ENCODE measurements at places on chromosomes 3 and 15.

- DNase-seq = no peak
Observed at GRCh38 chr3:140247775-140248174, 312.8 kb downstream of the CLSTN2 start.

DNA sequence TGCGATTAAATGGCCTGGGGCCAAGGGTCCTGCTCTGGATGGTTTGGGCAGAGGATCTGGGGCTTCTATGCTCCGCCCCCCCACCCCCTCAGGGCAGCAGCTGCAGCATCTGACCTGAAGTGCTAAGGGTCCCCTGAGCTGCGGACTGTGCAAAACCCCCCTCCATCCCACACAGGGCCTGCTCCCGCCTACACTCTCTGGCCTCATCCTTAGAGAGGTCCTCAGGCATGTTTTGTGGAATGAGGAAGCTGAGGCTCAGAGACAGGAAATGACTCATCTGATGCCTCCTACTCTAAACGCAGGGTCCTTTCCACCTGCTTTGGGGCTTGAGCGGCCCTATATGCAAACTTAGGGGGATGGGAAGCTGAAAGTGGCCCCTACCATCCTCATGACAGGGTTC, 59.5 kb upstream of the CTSH start:
- peak; percentile 53 for DNase-seq

GRCh38 chr3:99823723-99824711, 6.4 kb downstream of the CMSS1 start:
- no peak for DNase-seq

- DNase-seq = no peak
Observed at GRCh38 chr3:43921056-43921648, 230.4 kb downstream of the ABHD5 start.

GRCh38 chr15:91946581-91947292, 93.2 kb downstream of the SLCO3A1 start:
- no peak for DNase-seq

DNA sequence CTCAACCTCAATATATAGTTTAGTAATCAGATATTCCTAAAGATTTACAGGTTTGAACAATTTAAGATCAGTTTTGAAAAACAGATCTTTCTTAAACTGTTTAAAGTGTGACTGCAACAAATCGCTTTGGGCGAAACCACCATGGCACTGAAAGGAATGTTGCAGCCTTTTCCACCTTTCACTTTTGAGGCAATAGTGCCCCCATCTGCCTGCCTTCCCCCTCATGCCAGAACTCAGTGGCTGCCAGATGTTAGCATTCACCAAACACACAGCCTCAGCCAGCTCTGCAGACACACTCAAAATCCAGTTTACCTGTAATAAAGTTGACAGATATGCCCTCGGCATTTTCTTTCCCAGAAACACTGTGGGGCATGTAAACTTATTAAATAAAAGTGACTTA, 3.3 kb downstream of the LYSMD4 start:
- no peak for DNase-seq

- no peak for DNase-seq
Observed at GRCh38 chr15:70023769-70024491, 73.8 kb downstream of the TLE3 start.

GRCh38 chr3:136952292-136952691, 5.5 kb upstream of the IL20RB start:
- DNase-seq = no peak

DNA sequence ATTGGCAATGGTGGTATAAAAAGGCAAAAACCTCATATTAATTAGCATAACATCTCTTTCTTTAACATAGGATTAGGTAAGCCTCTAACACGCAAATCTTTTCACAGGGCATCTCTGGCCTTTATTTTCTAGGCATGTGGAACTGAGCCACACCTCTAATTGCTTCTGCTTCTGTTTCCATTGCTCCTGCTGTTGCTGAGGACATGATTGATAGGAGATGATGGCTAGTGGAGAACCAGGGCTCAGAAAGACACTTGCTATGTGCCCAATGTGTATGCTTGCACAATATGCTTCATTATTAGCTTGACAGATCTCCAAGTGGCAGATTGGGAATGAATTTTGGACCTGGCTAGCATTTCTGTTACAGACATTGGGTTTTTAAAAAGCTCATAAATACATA, 114.5 kb downstream of the EPHA3 start:
- DNase-seq = no peak
